ENCODE measurements at places on chromosomes 1 and 21. TPM values are rescaled to one million over a fixed set of nuclear protein-coding genes. Genes with fewer than 3 reads are reported as not detected.

DNA sequence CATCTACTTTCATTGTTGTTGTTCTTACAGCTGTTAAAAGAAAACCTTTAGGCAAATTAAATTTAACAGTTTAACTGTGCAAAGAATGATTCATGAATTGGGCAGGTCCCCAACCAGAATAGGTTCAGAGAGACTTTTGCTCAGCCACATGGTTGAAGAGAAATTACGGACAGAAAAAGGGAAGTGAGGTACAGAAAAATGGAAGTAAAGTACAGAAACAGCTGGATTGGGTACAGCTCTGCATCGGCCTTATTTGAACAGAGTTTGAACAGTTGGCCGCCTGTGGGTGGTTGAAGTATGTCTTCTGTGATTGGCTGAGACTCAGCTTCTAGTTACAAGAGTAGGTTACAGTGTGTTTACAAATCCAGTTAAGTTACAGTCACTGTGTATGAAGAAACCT is 210.1 kb downstream of the FGGY start:
- DNase-seq = peak; percentile 67

The ASCL5 gene
- under 0.01 TPM for total RNA-seq

DNA sequence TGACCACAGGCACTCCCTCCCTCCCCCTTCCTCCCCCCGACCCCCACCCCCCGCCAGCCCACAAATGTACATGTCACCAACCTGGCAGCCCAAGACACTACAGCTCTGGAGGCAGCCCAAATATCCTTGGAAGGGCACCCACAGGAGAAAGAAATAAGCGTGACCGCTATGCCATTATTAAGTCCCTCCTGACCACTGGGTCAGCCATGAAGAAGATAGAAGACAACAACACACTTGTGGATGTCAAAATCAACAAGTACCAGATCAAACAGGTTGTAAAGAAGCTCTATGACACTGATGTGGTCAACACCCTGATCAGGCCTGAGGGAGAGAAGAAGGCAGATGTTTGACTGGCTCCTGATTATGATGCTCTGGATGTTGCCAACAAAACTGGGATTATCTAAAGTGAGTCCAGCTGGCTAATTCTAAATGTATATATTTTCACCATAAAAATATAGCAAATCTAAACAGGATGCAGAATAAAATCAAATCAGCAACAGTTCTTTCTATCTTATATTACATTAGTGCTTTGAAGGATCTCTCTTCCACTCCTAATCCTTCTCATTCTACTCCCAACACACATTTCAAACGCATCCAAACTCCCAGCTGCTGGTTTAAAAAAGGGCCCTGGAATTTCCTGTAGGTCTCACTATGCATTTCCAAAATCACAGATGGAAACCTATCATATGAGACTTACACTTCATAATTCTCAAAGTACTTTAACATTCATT is 77.4 kb upstream of the SLFNL1 start:
- DNase-seq = no peak

The GSTM5 gene
- 16.4 TPM for total RNA-seq

The NBPF8 gene
- 18.8 TPM for total RNA-seq

DNA sequence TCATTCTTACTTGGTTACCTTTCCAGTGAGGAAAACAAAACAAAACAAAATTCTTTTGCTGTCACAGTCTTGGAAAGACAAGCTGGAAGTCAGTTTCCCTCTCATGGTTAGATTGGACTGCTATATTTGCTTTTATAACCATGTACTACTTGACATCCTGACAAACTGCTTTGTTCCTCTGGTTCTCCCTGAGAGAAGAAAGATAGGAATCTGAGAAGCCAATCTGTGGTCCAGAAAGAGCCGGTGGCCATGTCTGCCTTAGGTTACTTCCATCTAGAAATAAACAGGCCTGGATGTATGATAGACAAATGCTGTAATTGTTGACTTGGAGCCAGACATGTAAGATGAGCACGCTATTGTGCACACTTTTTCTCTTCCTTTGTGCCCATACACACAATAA is 330.0 kb downstream of the BRINP3 start:
- no peak for DNase-seq

DNA sequence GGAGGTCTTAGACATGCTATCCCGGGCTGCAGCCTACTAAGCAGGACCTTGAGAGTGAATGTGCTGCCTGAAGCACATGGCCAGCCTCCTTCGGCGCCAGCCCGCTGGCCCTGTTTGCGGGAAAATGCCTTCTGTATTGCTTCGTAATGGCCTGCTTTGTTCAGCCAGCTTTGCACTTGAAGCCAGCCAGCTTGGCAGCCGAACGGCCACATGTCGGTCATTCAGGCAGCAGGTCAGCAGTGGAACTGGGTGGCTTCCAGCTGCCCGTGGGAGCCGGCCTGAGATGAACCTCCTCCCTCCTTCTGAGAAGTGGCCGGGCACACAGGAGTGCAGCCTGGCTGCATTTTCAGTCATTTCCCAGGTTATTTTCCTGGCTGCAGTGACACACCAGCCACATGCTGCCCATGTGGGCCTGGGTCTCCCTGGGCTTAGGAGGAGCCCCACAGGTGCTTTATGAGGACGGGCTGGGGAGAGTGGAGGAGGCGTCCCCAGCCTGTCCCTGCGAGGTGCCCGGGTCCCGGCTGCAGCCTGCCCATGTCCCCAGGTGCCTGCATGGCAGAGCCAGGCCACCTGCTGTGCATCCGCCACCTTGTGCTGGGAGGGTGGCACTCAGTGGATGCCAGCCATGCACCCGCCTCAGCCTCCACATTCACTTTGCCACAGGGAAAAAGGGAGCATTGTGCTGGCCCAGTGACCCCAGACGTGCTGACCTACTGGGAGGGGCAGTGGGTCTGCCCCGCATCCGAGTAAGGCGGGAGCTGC is 103.5 kb downstream of the SIK1 start:
- DNase-seq = no peak

DNA sequence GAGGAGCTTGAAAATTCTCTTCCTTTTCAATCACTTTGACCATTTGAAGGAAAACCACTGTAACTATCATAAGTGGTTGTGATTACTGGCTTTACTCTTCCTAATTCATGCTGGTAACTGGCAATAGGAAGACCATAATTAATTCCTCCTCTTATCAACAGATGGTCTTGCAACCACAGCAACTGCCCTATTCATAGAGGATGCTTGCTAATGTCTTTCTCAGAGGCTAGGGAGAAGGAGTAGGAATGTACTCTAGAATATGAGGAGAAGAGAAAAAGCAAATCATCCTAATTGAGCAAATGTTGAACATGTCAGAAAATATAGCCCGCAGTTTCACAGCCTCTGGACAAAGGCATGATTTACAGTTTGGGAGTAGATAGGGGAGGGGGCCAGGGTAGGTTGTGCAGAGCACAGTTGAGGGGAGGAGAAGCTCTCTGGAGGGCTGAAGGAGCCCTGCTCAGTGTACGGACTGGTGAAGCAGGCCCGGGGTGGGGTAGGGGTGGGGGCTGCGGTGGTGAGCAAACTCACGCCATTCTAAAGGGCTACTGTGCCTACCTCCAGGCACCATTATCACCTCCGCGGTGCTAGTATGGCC is 192.9 kb downstream of the PCP4 start:
- DNase-seq = no peak

The REN gene
- 0.17 TPM for total RNA-seq

The CA14 gene
- not detected for total RNA-seq

GRCh38 chr1:191279266-191279800 is 801.7 kb upstream of the BRINP3 start:
- no peak for DNase-seq

DNA sequence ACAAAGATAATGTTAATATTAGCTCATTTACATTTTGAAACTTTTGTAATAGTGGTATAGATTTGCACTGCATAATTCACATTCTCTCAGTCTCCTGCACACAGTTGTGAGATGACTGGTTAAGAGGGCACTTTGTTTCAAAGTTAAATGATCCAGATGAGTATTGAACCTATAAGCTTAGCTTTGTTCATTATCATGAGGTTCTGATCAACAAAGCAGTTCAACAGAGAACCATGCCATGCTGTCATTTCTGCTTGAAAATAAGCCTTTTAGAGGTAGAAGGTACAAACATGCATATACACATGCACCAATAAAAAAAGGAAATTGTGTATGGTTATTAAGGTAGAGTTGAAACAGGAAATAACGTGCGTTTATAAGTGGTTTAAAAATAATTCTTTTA is 4.8 kb downstream of the RAP1A start:
- DNase-seq = no peak

The FCGR3B gene
- not detected for total RNA-seq

GRCh38 chr1:227938276-227938675 is 9.5 kb downstream of the WNT9A start:
- no peak for DNase-seq

DNA sequence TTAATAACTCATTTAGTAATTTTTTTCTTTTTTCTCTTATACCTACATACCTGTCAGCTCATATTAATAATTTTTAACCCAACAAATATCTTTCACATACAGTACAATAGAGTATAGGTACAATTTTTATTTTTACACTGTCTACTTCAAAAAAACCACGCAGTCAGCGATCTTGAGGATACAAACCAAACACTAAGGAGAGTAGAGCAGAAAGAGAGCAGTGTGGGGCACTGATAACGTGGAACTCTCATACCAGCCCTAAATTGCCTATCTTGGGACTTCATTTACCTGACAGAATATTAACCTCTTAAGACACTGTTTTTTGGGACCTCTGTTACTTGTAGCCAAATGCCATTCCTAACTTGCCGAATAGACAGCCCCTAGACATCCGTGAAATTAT is 5.5 kb downstream of the TRMT1L start:
- no peak for DNase-seq

DNA sequence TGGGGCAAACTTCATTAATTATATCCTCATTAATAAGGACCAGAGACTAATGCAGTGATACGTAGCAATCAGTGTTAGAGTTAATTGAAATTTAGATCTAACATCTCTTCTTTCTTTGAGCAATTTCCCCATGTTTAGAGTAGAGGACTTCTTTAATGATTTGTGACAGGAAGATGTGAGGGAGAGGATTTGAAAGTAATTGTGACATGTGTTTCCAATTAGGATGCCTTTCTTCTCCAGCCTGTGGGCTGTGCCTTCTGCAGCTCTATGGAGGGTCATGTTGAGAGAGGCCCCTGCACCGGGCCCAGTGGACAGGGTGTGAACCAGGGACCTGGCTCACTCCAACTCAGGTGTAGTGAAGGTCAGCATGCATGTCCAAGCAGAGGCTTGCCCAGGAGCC is 103.0 kb downstream of the GREM2 start:
- DNase-seq = no peak

- DNase-seq = no peak
These were observed 92.3 kb downstream of the DMRTB1 start for GRCh38 chr1:53551428-53551995.

The OR2T33 gene
- not detected for total RNA-seq

- DNase-seq = no peak
These were observed 104.6 kb downstream of the PLXNA2 start for GRCh38 chr1:208139434-208140045.

The TRAF5 gene
- 12.1 TPM for total RNA-seq

DNA sequence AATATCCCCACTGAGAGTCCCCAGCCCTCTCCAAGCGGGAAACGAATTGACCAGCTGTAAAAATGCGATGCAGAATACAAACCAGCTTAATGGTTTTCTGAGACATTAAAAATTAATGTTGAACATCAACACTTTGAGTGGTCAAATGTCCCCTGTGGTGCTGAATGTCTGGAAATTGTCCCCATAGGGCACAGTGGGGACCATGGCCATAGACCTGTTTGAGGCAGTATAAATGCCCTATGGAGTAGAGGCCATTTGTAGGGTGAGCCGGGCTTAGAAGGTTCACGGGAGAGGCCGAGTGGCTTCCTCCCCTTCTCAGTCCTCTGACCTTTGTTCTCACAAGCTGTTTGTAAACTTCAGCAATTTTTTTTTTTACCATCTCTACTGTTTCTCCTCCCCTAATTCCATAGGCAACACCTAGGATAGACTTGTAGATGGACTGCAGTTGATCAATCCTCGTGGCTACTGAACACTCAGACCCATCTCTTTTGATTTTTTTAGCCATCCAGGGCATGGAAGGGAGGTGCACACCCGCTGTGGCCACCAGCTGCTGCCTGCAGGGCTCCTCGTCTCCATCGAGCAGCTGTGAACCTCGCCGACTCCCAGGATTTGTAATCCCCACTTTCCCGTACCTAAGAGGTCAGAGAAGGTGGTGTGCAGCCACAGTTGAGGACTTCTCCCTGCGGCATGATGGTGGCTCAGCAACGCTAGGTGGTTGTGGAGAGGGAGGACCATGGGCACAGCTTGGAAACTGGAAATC is 41.0 kb downstream of the KAZN start:
- no peak for DNase-seq

The SRGAP2 gene
- 51.9 TPM for total RNA-seq

DNA sequence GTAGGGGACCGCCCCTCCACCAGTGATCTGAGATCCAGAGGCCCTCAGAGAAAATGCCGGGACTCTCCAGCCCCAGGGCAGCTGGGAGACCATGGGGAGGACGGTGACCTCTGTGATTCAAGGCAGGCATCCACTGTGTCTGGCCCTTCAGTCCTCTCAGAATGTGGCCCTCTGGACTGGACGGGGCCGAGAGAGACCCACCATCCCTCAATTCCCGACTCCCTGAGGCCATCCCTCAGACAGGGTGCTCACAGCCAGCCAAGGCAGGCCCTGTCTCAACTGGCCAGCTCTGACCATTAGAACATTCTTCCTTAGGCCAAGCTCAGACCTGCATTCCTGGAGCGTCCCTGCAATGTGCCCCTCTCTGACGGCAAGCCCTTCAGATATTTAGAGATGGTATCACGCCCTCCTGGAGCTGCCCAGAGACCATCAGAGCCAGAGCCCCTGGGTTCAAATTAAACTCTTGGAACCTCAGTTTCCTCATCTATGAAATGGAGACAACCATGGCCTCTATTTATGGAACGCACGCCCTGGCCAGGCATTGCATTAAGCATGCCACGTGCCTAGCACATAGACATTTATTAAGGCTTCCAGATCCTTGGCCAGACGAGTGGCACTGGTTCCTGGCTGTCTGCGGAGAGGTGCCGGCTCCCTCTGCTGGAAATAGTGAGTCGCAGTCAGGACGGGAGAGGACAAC is 9.6 kb upstream of the EPS8L3 start:
- DNase-seq = peak; percentile 91
